Stimulated activated naive CD4-positive, alpha-beta T cell (primary cell): ENCODE measurements at places on chromosomes 1 and 21.
A peak's percentile ranks its signal among the peaks of the same experiment; 100 is the strongest.

GRCh38 chr21:15128267-15128666 lies 63.5 kb upstream of the NRIP1 start:
- DNase-seq, result no peak

DNA sequence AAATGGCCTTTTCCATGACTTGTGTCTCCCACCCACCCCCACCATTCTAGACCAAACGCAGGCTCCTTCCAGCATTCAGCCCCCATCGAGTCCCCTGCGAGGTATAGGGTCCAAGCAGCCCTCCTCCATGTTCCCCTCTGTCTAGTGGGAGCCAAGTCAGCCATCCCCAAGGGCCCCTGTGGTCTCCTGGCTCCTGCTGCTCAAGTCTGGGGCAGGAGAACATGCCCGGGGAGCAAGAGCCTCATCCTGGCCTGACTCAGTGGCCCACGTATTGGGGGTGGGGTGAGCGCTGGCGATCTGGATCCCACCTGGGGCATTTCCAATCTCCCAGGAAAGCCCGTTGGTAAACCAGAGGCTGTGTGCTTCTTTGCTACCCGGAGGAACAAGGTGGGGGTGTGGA lies 4.1 kb upstream of the PRDM16 start:
- no peak for DNase-seq

- no peak for DNase-seq
Measured at GRCh38 chr1:227949341-227949921, 1.7 kb upstream of the WNT9A start.

DNA sequence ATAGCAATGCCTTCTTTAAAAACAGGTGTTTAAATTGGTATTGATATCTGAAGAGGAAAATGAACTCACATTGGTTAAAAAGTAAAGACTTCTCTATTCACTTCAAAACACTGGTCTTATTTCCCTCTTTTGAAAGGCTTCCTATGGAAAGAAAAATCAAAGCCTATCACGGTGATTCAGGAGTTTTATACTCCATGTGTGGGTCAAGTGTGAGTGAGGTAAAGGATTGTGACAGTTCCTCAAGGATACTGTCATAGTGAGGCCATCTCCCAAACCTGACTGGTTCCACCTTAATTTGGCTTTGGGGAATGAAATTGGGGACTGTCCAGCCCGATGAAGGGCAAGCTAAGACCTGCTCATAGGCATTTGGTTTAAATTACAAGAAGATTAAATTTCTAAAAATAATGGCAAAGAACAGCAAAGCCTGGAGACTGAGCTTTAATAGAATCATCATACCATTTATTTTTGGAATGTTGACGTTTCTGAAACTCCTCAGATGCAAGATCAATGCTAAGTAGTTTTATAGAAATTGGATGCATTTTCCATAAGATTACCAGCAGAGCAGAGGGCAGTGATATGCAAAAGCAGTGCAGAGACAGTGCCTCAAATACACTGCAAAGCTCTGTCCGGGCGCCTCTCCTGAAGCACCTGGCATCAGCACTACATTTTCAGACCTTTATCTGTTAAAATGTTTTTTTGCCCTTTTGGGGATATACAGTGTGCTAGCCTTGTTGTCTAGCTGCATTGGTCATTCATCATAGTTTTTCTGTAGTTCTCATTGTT lies 302.1 kb upstream of the SGIP1 start:
- no peak for DNase-seq

GRCh38 chr21:41067709-41068108 lies 100.3 kb upstream of the BACE2 start:
- DNase-seq, result no peak

DNA sequence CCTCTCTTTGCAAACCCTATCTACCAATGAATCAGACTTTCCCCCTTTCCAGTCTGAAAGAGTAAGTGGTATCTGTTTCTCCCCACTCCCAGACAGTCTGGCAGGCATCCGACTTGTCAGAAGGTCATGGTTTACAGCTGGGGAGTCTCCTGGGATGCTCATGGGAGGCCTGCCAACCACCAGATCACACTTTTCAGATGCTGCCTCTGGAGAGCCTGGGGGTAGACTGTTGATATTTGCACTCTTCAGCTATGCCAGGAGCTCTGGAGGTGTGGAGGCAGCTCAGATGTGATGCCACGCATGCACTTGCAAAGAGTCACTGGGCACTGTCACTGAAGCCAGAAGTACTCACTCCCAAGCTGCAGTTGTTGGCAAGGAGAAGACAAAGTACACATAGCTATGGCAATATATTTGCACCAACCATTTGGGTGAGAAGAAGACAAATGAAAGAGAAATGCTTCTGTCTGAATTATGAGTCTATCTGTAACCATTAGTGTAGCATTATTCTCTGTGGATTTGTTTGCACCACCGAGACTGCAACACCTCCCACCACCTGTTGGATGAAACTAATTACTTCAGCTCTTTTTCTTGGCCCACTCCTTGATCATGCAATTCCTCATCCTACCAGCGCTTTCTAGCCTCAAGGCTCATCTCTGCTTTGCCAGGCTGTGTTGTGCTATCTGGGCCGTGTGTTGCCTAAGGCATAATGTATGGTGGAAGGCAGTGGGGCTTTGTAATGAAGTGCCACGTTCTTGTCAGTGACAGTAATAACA lies 133.0 kb upstream of the SPAG17 start:
- no peak for DNase-seq

DNA sequence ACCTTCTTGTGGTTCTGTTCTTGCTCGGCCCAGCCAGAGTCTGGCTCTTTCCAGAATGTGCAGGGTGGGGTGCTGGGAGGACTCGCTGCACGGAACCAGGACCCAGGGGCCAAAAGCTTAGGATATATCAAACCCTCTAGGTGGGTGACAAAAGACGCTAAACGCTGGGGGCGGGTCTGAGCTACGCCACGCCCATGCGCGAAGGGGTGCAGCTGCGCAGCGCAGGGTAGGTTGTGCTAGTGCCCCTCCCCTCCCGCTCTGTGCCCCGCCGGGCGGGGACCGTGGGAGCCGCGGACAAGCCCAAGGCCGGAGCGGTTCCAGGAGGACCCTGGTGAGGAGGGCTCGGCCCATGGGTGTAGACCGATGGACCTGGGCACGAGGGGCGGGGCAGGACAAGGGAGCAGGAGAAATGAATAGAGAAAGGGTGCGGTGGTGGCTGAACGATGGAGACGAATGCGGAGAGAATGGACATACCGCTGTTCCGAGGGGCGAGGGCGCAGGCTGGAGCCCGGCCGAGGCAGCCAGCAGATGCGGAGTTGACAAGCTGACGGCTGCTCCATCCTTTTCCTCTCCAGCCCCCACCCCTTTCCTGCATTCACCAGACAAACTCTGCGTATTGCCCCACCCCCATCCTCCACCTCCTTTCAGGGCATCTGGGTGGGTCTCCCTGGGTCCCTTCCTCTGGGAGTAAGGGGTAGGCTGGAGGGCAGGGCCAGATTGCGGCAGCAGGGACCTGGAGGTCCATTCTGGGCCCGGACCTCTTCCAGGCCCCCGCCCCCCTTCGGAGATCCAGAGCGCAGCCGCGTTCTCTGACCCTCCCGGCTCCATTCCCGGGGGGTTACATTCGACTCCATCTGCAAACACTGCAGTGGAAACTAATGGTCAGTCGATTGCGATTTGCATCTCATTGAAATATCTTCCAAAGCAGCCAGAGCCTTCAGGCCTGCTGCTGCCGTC lies at the start of gene RUSC1:
Gene RUSC1, plus strand, starts transcription at position 234 of the 957 bp plus-strand sequence. CDS start 880 bp downstream, outside the sequence.
- DNase-seq, result peak; percentile 63

DNA sequence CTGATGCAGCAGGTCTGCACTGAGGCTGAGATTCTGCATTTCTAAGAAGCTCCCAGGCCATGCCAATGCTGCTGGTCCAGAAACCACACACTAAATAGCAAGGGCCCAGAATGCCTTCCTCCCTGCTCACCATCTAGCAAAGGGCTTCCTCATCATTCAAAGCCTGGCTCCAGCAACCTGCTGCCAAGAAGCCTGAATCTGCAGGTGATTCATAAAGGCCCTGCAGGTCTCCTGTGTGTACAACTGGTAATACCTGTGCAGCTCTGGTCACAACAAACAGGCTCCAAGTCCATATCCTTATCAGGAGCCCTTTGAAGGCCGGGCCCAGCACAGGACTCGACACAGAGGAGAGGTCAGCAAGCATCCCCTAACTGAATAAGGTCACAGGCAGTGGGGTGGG lies 26.7 kb downstream of the GLIS1 start:
- DNase-seq, result no peak

- DNase-seq, result peak; percentile 16
Measured at GRCh38 chr1:21622466-21623315, 46.5 kb downstream of the RAP1GAP start.

- DNase-seq, result no peak
Measured at GRCh38 chr1:2049225-2049717, 940 bp upstream of the PRKCZ start.

- no peak for DNase-seq
Measured at GRCh38 chr1:30321246-30321910, 402.0 kb downstream of the MATN1 start.

DNA sequence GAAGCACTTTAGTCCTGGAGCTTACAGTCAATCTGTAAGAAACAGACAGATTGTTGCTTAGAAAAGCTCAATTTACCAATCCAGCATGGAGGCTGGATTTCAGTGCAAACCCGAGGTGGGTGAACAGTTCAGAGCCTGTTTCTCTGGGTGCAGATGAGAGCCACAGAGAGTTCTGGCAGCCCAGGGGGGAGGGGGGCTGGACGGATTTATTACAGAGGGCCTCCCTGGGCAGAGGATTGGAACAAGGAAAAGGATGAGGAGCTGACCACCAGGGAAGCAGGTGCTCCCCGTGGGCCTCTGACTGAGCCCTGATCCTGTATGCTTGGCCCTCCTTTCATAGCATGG lies 38.0 kb upstream of the EPS8L3 start:
- peak; percentile 32 for DNase-seq

GRCh38 chr1:9241891-9242290 lies 7.3 kb downstream of the H6PD start:
- no peak for DNase-seq

GRCh38 chr1:14846688-14847087 lies 248.2 kb downstream of the KAZN start:
- no peak for DNase-seq

DNA sequence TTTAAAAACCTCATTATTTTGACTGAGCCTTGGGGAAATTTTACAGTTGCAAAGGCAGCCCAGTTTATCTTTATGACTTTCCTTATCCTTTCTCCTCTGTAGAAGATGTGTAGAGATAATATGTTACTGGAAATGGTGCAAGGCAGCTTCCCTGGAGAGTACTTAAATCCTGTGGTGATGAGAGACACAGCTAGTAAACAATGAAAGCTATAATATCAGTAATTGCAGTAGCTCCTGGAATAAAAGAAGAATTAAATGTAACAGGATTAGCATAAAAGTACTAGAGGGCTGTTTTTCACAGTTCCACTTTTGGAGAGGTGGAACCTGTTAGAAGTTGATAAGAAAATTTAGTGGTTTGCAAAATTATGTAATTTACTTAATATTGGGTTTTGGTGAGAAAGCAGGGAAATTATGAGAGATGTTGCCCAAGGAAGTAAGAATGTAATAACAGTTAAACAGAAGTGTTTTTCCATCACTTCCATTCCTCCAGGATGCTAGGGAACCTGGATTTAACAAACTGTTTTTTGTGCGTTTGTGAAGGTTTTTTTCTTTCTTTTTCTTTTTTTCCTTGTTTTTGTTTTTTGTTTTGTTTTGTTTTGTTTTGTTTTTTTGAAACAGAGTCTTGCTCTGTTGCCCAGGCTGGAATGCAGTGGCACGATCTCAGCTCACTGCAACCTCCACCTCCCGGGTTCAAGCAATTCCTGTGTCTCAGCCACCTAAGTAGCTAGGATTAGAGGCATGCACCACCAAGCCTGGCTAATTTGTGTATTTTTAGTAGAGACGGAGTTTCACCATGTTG lies 15.7 kb upstream of the EDEM3 start:
- no peak for DNase-seq

DNA sequence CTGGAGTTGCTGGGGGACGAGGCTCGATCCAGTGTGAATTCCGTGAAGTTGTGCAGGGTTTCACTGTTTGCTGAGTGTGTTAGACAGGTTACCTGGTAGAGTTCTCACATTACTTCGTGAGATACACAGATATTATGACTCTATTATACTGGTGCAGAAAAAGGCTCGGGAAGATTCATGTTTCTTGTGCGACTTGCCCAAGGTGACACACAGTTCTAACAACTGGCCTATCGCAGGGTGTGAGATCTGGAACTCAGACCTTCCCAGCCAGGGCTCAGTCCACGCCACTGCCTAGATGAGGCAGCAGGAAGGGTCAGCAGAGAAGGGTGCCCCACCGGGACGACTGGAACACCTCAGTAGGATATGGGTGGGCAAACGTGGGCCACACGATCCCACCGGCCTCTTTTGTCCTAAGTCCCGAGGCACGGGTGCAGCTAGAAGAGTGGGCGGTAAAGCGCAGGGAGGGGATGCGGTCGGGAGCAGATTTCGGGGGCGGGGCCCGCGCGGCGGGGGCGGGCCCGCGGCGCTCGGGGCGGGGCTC lies 296 bp upstream of the RNPEP start:
- DNase-seq, result no peak

GRCh38 chr1:64965366-64966157 lies 787 bp downstream of the JAK1 start:
- DNase-seq, result peak; percentile 69

DNA sequence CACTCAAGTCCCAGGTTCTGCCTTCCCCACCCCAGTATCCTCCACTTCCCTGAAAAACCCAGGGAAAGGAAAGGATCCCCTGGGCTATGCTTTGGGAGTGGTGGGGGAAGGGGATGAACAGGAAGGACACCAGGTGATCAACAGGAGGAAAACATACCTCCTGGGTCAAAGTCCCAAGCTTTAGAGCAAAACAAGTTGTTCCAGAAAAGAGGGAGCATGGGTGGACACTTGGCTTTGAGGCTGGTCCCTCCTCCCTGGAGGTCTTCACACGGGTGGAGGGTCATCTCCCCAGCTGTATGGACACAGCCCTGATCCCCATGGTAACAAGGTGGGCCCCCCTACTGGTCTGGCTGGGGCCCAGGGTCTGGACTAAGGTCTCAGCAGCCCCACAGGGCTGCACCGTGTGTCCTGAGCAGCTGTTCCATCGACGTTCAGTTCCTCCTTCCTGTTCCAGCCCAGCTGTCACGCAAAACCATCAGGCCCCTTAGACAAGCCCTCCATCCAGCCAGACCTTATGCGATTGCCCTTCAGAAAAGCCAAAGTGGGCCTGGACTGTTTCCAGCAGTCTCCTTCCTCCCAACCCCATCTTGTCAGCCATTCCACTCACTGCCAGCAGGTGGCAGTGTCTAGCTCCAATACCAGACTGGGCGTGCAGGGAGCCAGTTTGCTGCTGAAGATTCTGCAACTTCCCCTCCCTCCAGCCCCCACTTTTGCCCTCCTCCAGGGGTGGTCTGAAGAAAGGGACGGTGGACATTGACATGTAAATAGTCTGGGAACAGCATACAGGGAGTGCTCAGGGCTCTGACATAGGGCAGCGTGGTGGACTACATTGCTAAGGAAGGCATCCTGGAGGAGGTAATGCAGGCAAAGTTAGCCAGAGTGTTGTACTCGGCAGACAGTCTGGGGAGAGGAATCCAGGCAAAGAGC lies 2.9 kb upstream of the PDZK1IP1 start:
- DNase-seq, result peak; percentile 33

DNA sequence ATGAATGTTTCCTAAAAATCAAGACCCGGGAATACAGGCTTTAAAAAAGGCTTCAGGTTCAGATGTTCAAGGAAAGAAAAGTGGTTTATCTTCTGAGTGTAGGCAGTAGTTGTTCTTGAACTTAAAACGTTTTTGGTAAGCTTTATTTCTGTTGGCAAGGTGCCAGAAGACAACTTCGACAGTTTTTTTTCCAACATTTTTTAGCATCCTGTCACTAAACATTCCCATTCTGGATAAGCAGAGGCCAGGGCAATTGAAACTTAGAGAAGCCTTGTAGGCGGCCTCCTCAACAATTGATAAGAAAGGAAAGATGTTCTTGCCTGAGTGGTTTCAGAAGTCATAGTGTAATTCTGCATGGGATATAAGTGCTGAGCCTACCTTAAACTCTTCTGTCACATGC lies 66.7 kb downstream of the PATJ start:
- DNase-seq, result no peak

GRCh38 chr1:240111558-240111957 lies 19.9 kb downstream of the FMN2 start:
- DNase-seq, result no peak
